AG08395 (cell line): ENCODE measurements at places on chromosomes 12 and 14.

DNA sequence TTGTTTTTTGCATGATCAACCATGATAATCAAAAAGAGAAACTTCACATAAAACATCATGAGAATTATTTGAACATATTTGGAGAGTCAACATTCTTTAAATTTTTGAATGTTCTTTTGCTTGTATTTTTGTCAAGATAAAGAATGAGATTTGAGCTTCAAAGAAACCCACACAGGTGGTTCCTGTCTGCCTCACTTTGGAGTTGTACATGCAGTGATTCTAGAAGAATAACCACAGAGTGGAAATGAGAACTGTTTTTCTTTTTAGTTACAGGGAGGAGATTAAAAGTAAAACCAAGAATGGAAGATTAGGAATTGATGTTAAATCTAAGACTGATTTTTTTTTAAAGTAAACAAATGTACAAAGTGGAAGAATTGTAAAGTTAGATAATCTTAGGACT lies 2.3 kb upstream of the ZNF705A start:
- no peak for DNase-seq

DNA sequence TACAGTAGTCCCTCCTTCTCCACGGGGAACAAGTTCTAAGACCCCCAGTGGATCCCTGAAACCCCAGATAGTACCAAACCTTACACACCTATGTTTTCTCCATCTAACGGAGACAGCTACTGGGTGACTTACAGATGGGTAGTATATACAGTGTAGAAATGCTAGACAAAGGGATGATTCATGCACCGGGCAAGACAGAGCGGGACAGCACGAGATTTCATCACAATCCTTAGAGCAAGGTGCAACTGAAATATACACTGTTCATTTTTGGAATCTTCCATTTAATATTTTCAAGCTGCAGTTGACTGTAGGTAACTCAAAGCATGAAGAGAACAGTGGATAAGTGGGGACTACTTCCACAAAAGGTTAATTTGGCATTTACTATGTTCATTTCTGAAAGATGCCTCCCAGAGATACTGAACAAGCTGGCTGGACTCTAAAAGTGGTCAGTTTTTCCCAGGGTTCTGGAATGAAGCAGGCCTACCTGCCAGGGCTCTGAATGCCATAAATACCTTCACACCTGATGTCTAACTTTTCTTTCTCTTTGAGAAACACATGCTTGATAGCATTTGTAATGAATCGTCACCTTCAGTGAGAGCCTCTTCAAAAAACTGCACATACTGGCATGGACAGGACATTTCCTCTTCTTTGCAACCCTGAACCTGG lies 127.7 kb upstream of the FOXN3 start:
- DNase-seq: no peak

DNA sequence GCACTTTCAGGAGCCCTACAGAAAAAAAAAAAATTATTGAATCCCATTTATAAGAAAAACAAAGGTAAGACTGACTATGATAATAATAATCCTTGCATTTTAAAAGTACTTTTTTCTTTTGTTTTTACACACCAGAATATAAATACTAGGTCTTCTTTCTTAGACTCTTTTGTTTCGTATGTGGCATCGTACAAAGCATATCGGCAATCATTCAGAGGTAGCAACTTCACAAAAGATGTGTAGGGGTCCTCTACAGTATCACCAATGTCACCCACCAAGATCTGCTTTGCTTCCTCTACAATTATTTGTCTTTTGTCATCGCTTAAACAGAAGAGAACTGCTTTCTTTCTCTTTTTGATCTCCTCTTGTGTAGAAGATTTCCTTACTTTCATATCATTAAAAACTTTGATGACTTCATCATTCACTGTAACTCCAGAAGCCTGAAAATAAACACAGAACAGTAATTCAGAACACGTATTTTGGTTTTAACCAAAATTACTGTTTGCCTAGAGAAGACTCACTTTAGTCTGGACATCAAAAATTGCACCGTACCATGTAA lies 1.2 kb downstream of the CFL2 start:
- no peak for DNase-seq

DNA sequence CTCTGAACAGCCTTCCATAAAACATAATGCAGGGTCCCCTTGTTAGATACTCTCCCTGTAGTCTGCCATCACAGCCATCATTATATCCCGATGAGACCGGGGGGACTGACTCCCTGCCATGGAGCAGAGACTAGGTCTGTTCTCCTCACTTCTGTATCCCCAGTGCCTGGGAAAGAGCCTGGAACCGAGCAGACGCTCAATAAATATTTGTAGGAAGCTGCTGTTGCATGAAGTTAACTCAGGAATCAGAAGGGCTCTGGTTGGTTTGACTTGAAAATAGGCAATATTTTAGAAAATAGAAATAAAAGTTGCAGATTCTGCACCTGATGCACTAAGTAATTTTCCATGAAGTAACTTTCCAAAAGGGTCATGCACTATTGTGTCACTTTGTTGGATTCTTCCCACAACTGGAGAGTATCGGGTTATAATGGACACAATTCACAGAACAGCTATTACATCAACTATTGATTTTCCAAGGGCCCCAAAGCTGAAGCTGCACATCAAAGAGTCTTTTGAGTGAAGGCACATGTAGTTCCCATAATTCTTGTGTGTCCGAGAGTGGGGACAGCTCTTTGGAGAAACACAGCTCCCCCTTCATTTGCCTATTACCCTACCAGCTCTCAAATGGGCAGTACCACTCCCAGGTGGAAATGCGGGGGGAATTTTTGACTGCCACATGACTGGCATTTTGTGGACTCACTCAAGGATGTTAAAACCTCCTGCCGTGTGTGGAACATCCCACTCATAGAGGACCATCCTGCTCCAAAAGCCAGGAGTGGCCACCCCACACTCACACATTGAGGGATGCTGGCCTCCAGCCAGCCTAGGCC lies 18.8 kb downstream of the CLMN start:
- DNase-seq: no peak

GRCh38 chr12:62128175-62128975 lies 131.8 kb upstream of the USP15 start:
- DNase-seq: no peak

DNA sequence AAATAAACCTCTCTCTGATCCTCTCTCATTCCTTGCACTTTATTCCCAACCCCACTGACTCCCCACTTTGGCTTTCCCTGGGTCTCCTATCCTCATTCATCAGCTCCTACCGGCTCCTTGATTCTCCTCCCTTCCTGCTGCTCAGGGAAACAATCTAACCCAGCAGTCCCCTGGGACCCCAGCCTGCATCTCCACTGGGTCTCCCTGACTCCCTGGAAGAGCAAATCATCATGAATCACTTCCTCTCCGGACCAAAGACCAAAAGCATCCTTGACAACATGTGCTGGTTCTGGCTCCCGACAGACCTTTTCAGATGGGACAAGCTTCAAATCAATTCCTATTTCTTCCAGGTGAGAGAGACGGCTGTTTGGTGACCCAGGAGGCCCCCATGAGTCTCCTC lies 76.6 kb downstream of the HSPB8 start:
- DNase-seq: no peak

DNA sequence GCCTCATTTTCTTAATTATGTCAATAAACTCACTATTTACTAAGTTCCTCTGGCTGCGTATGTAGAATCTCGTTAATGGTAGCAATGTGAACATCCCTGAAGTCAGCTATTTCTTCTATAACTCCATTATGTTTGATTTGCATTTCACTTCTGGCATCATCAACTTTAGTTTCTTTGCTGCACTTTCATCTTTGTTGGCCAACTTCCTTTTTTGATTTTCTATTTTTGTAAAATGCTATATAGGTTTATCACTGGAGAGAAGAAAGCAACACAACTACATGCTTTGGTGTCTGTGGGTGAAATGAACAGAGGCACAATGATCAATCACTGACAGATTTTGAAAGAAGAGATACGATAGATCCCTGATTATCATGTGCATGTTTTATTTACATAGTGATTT lies 58.5 kb upstream of the ATF7IP start:
- no peak for DNase-seq

DNA sequence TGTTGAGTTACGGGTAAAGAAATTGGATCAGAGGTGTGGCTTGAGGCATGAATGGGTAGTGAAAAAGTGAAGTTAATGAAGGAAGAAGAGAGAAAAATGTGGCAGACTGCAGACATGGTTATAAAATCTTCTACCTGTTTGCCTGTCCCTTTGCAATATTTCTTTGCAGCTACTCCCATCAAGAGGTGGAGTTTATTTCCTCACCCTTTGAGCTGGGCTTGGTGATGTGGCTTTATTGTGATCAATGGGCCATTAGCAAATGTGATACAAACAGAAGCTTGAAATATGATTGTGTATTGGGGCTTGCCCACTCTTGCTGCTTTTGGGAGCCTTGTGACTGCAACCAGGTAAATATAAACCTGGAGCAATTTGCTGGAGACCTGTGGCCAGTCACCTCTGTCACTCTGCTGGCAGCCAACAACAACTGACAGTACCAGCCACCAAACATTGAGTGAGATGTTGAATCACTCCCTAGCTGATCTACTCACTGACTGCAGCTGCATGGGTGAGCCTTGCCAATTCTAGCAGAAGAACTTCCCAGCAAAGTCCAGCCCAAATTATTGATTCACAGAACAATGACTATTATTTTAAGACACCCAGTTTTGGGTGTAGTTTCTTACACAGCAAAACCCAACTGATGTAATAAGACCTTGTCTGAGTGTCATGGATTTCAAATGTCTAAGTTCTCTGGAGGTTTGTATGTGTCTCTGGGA lies 151.0 kb upstream of the ATP2B1 start:
- DNase-seq: no peak

DNA sequence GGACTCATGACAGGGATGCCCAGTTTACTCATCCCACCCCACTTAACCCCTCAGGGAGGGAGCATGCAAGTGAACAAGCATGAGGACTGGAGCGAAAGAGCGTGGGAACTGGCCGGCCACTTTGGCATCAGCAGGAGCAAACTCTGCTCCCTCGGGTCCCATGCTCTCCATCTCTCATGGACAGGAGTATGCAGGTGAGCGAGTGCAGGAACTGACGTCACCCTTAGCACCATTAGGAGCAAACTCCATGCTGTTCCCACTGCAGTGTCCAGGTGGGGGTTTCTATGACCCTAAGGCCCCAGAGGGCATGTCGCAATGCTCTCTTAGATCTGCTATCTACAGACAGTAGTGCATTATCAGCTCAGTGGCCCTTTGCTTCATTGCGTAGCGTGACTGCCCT lies 821.8 kb upstream of the LRFN5 start:
- DNase-seq: no peak

- DNase-seq: no peak
Measured at GRCh38 chr12:101967506-101967905, 90.1 kb downstream of the DRAM1 start.

- DNase-seq: no peak
Measured at GRCh38 chr12:128712622-128713021, 111.1 kb downstream of the SLC15A4 start.

DNA sequence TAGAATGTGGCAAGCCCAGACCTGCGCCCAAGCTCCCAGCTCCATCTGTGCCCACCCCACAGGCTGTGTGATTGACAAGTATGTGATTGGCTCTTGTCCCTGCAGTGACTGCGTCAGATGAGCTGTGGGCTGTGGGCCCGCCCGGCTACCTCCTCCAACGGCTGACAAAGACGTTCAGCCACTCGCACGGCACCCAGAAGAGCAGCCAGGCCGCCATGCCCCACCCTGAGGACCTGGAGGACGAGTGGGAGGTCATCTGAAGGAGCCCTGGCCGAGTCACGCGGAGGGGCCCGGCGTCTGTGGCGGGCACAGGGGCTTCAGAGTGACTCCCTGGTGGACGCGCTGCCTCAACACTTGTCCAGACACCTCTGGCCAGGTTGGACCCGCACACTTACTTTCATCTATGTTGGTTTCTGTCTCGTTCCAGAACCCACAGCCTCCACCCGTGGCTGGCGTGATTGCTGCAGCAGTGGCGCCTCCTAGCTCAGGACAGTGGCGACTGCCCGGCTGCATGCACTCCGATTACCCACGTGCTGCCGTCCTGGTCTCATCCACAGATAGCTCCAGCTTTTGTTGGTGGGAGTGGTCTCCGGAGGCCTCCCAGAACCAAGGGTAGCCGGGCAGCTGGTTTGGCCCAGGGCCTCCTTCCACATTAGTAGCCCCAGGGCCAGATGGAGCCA lies 11.4 kb downstream of the ANKRD9 start:
- DNase-seq: no peak

DNA sequence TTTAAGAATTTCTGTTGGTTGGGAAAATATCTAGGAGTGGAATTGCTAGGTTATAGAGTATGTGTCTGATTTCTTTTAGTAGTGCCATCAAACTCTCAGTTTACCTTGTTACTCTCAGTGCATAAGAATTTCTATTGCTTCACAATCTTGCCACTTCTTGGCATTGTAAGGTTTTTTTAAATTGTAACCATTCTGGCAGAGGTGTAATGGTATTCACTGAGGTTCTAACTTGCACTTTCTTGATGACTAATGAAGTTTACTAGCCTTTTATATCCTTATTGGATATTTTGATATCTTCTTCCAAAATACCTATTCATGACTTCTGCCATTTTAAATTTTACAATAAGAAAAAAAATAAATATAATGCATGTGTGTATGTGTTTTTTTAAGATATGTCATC lies 478.0 kb downstream of the NAV3 start:
- DNase-seq: no peak

DNA sequence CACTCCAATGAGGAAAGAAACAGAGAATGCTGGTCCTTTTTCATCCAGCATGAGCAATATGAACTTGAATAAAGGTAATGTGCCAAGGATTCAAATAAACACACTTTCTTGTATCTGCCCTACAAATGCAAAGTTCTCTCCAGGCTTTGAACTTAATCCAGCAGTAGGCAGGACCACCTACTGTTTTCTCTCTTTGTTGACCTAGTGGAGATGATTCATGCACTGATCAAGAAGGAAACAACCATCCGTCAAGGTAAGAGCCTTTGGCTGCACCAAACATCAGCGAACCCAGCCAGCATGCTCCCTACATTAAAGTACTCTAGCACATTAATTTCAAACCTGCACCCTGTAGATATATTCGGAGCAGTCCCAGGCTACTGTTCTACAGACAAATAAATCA lies 489.3 kb downstream of the GALC start:
- no peak for DNase-seq

DNA sequence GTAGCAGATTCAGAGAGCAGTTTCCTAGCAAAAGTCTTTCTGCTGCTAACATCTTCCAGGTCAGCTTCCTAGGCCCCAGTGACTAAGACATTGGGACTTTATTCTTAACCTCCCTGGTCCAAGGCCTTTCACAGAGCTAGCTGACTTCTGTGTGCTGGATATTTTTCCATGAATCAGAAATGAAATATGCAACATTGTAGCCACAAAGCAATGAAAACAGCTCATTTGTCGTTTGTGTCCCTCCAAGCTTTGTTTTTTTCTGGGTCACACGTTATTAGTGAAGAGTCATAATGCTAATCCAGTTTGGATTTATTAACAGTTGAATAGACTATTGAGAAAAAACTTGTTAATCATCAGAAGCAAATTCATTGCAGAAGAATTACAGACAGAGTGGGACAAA lies 82.4 kb downstream of the ARF6 start:
- peak; percentile 87 for DNase-seq

DNA sequence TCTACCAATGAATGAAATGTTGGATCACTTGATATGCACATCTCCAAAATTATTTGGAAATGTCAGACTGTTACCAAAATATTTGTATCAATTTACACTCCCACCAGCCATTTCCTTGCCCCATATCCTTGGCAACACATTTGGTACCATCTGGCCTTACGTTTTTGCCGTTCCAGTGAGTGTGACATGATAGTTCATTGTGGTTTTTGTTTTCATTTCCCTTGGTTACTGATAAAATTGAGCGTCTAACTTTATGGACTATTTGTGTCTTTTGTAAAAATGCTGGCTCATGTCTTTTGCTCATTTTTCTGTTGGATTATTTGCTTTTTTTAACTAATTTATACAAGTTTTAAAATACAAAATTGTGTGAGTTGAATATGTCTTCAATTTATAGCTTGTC lies 11.0 kb downstream of the KLHDC1 start:
- DNase-seq: no peak

- peak; percentile 48 for DNase-seq
Measured at GRCh38 chr14:64549791-64550620, at the start of gene PPP1R36. Gene PPP1R36, plus strand, starts transcription at chr14:64549961. Its CDS starts 37 bp downstream, at chr14:64549998.
